ENCODE measurements at places on chromosomes 6 and 20.

- no peak for DNase-seq
These were observed 525.8 kb upstream of the POU3F2 start for GRCh38 chr6:98308564-98308963.

DNA sequence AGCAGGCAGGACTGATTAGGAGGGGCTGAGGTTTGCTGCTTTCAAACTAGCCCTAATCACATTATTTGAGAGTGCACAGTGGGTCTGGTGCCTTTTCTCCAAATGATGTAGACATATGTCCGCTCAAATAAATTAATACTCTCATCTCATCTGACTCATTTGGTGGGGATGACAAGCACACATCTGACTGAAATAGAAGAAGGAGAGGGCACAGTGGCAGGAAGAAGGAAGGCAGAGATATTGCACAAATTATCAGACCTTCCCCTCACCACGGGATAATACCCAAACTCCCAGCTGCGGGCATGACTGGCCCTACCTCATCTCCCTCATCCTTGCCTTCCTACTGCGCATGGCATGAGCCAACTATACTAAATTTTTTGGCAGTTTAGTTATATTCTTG, 33.9 kb upstream of the TNFRSF21 start:
- no peak for DNase-seq

- DNase-seq: no peak
These were observed 35.3 kb downstream of the ESR1 start for GRCh38 chr6:151842816-151843215.

GRCh38 chr6:28695715-28696114, 170.0 kb downstream of the GPX5 start:
- no peak for DNase-seq

GRCh38 chr6:170525795-170526194, 27.3 kb downstream of the PSMB1 start:
- DNase-seq: no peak

GRCh38 chr6:40187535-40188144, 253.4 kb upstream of the MOCS1 start:
- no peak for DNase-seq

- DNase-seq: no peak
These were observed 336 bp upstream of the LY6G5C start for GRCh38 chr6:31681135-31681671.

DNA sequence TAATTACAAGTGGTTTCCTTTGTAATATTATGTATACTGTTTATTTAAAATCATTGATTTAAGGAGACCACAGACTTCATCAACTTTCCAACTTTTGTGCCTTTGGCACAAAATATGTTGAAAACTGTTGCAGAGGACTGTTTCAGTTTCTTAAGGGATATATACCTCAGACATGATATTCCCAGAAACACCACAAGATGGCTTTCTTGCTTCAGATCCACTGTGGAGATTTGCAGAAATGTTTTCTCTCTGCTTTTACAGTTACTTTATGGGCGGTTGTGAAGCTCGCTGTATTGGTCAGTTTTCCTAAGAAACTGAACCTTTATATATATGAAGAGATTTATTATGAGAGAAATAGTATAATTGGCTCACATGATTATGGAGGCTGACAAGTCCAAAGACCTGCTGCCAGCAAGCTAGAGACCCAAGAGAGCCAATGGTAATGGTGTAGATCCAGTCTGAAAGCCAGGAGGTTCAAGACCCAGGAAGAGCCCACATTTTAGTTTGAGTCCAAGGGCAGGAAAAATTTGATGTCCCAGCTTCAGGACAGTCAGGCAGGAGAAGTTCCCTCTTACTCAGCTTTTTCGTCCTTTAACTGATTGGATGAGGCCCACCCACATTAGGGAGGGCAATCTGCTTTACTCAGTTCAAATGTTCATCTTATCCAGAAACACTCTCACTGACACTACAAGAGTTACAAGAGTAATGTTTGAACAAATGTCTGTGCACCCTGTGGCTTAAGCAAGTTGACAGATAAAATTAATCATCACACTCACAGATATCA, 12.8 kb downstream of the ME1 start:
- DNase-seq: no peak

DNA sequence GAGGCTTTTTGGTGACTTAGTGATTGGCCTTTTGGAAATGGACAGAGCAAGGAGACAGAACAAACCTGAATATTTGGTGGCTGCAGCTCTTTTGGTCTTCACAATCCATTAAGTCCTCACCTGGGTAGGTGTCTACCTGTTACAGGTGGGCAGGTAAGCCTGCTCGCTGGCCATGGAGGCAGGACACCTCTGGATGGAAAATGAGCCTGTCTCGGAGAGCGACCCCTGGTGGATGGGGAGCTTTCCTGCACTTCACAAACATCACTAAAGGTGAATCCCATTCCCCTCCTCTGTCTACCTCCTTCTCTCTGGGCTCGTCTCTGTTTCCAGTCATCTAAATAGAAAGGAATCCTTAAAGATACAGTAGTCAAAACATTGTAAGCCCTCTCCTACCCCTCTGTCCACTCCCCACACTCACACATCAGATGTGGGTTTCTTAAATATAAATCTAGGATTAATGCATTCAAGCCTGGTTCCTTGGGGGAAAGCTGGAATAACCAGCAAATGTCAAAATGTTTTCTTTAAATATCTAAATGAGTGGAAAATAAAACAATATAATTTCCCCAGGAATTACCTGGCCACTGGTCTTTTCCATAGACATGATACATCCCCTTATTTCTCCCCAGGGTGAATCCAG, 304.9 kb downstream of the CDH26 start:
- DNase-seq: peak; percentile 6

DNA sequence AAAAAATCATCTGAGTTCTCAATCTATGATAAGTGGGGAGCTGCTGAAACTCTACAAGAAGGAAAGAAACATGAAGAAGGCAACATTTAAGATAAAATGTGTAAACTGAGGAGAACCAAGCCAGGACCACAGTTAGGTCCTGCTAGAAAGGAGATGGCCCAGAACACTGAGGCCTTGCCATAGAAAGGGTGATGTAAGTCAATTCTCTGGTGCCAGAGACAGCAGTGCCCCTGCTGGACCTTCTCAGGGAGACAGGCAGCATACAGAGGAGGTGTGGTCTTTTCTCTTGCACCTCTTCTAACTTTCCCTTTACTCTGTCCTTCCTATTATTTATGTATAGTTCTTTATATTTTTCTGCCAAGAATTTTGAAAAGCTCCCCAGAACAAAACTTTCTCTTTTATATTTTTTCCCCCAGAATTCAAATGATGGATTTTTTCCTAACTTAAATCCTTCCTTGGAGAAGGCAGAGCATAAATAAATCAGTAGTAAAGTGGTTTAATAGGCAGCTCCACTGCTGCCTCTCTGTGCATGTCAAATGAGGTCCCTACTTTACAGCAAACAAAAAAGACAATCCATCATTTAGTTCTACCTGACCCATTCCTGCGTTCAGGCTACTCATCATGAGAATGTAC, 9.0 kb downstream of the UQCC2 start:
- DNase-seq: no peak
